ENCODE measurements at places on chromosomes 2 and 18.

DNA sequence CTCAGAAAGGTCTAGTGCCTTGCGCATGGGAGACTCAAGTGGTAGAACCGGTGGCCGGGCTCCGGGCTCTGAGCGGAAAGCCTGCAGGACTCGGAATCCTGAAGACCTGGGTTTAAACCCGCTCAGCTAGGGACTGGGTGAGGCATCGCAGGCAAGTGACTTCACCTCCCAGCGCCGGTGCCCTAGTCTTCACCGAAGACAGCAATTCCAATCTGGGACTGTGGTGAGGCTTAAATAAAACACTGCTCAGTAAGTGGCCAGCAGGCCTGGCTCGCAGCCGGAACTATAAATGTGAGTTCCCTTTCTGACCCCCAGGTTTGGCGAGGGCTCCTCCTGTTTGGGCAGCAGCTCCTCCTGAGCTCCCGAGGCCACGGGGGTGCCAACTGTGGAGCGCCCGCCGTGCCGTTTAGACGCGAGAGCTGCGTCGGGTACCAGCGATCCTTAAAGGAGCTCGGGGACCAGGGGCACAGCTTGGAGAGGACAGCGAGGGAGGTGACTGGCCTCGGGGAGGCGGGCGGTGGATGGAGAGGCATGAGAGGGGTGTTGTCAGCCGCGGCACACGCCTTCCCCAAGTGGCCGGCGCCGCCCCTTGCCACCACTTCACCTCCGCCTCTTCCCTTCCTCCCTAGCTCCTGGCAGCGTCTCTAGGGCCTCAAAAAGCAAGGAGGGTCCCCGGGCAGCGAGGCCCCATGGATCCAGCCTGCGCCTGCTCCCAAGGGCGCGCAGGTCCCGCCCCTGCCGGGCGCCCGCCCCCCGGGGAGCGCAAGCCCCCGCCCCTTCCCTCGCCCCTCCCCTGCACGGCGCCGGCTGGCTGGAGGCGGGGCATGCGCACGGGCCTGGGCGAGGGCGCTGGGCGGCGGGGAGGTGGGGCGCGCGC lies 757 bp upstream of the MTCL1 start:
- peak; percentile 79 for DNase-seq

DNA sequence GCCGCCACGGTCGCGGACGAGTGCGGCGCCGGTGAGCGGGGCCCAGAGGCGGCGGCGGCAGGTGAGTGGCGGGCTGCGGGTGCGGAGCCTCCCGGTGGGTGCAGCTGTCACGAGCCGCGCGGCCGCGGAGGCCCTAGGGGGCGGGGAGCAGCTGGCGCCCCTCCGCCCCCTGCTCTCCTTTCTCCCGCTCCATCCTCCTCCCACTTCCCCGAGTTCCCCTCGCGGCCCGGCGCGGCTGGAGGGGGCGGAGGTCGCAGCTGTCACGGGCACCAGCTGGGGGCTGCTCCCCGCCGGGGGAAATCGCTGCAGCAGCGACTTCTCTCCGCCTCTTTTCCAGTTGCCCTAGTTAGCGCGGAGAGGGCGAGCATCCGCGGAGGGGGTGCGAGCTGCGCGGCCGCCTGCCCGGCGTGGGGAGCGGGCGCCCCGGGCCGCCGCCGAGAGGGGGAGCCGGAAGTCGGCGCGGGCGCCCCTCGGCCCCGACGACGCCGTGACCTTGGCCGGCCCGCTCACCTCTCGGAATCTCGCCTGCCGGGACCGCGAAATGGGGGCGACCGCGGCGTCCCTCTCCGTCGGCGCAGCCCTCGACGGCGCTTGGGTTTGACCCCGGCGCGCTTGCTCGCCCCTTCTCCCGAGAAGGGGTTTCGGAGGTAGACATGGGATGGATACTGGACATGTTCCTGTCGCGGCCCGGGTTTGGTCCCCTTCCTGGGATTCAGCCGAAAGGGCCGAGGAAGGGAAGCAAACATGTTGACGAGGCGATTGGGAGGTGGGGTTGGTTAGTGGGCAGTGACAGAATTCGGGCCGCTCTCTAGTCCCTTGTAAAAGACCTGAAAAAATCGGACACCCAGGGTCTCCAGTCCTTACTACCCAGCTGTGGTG lies 727 bp downstream of the NCOA1 start:
- peak; percentile 52 for DNase-seq

DNA sequence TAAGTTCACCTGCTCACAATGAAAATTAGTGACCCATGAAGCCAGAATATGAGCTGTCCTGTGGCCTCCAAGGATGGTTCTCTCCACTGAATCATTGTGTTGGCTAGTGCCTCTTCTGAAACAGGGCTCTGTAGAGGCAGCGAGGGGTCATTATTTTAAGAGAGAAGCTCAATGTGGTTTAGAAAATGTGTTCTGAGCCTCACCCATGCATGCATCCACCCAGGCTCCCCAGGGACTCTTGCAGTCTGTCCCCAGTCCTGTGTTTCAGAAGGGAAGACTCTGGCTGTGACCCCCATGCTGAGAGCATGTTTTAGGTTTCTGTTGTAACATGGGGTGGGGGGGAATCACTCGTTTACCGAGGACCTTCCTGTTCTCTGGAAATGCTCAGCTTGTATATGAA lies 135.2 kb downstream of the RNF144A start:
- DNase-seq: no peak

GRCh38 chr2:19851116-19851695 lies 50.6 kb downstream of the TTC32 start:
- no peak for DNase-seq
